ENCODE measurements at places on chromosomes 5 and 9.

- no peak for DNase-seq
Measured at GRCh38 chr5:15521381-15522186, 21.6 kb downstream of the FBXL7 start.

DNA sequence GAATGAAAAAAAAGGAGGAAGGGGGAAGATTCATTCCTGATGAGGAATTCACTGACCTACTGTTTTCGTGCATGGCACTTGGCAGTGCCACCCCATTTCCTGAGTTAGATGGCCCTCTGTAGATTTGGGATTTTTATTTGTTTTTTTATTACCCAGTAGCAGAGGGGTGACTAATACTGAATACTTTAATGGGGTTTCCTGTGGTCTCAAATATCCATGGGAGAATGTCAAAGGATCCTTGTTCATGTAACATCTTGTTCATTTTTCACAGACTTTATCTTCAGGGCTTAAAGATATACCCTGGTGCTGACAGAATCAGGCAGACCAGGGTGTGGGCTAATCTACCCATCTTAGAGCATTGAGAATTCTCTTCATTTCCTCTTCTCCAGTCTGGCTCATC, 93.0 kb downstream of the MAMDC2 start:
- no peak for DNase-seq

GRCh38 chr9:99389087-99390033, 167.3 kb downstream of the SEC61B start:
- no peak for DNase-seq

- no peak for DNase-seq
Measured at GRCh38 chr5:94903726-94904125, 285.3 kb downstream of the SLF1 start.

GRCh38 chr9:33785914-33786313, 9.4 kb upstream of the PRSS3 start:
- DNase-seq: no peak

DNA sequence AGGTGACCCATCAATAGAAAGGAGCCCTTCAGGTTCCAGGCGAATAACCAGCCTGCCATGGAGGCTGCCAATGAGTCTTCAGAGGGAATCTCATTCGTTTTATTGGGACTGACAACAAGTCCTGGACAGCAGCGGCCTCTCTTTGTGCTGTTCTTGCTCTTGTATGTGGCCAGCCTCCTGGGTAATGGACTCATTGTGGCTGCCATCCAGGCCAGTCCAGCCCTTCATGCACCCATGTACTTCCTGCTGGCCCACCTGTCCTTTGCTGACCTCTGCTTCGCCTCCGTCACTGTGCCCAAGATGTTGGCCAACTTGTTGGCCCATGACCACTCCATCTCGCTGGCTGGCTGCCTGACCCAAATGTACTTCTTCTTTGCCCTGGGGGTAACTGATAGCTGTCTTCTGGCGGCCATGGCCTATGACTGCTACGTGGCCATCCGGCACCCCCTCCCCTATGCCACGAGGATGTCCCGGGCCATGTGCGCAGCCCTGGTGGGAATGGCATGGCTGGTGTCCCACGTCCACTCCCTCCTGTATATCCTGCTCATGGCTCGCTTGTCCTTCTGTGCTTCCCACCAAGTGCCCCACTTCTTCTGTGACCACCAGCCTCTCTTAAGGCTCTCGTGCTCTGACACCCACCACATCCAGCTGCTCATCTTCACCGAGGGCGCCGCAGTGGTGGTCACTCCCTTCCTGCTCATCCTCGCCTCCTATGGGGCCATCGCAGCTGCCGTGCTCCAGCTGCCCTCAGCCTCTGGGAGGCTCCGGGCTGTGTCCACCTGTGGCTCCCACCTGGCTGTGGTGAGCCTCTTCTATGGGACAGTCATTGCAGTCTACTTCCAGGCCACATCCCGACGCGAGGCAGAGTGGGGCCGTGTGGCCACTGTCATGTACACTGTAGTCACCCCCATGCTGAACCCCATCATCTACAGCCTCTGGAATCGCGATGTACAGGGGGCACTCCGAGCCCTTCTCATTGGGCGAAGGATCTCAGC, at the start of gene OR1K1:
Gene OR1K1, plus strand, starts transcription at position 58 of the 995 bp plus-strand sequence. Its CDS starts 0 bp downstream, at position 58.
- no peak for DNase-seq

DNA sequence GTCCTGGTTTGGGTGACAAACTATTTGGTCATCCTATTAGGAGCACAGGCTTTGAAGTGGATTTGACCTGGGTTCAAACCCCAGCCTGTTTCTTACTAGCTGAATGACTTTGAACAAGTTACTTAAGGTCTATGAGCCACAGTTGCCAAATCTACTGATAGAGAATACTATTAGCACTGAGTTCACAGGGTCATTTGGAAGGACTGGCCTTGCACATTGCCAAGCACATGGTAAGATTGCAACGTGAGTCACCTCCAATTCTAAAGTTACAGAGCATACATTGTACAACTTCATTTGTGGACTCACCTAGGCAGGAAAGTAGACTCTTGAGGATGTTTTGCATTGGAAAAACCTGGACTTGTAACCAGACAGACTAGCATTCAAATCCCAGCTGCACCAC, 38.9 kb downstream of the MFAP3 start:
- DNase-seq: no peak

Measured in activated effector memory CD4-positive, alpha-beta T cell treated with Interleukin-2 at 50 U/mL for 16 hours (primary cell).